Bronchial epithelial cell (primary cell): ENCODE measurements at places on chromosomes 1 and 21. TPM values are rescaled to one million over a fixed set of nuclear protein-coding genes. Genes with fewer than 3 reads are reported as not detected.

- no peak for DNase-seq
Observed at GRCh38 chr1:244375051-244375450, 76.7 kb downstream of the ADSS2 start.

DNA sequence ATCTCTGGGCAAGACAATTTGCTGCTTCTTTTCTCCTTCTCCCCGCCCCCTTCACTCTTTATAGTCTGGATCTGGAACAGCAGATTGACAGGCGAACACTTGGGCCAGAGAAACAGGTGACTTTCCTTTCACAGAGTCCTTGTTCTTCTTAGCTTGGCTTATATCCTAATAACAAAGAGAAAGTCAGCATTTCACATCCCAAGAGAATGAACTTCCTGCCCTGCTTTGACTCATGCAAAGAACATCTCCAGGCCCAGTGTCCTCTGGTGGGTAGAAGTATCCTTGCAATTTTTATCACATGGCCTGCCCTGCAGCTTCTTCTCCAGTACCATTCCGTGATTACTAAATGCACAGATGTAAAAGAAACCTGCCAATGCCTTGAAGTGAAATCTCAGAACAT, 764.4 kb downstream of the ADGRL2 start:
- peak; percentile 71 for DNase-seq

DNA sequence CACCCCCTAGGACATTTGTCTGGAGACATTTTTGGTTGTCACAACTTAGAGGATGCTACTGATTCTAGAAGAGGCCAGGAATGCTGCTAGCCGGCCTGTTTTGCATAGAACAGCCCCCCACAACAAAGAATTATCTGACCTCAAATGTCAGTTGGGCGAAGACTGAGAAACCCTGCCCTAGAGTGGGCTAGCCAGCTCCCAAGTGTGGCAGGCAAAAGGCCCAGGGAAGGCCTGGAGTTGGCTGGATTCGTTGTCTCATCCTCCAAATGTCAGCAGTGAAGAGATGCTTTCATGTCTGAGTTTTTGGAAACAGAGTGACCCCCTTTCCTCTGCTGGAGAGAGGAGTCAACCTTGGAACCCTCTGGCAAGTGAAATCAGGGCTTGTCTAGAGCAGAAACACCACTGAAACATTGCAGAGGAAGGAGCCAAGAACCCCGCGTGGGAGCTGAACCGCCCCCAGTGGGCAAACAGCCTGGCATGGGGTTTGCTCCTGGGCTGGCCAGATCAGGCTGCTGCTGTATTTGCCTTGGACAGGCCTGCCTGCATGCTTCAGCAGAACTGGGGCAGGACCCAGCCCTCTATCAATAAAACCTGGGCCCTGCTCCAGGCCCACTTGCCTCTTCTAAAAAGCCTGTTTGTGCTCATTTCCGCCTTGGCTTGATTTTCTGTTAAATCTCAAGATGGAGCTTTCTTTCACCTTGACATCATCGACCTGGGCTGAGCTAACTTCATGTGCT, 32.9 kb downstream of the RASSF5 start:
- no peak for DNase-seq

DNA sequence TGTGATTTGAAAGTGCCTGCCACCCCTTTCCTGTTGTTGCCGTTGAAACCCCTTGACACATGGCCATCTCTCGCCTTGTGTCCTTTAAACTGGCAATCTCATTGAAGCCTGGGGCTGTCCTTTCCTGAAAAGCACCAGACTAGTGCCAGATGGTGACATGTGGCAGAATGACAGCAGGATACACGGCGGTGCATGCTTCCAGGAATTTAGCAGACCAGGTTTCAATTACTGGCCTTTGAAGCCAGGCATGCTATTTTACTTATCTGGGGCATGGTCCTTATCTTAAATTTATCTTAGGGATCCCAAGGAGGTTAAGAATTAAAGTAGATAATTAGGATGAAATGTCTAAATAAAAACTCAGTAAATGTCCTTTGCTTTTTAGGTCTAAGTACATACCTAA, 15.2 kb downstream of the PLPPR4 start:
- DNase-seq: no peak

DNA sequence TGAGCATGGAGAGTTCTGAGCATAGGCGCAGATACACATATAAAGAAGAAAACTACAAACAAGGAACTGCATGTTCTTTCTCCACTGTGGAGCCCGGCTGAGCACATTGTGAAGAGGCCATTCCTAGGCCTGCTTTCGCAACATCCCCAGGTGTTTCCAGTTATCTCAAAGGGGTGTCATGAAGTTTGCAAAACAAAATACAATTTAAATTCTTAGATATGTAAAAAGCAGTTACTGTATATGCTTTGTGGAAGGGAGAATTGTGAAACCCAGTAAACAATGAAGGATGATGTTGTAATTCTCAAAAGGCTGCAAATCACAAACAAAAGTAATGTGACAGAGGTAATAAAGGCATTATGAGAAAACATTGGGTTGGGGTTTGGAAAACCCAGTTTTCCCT, 98.6 kb upstream of the ZNF644 start:
- DNase-seq: no peak

DNA sequence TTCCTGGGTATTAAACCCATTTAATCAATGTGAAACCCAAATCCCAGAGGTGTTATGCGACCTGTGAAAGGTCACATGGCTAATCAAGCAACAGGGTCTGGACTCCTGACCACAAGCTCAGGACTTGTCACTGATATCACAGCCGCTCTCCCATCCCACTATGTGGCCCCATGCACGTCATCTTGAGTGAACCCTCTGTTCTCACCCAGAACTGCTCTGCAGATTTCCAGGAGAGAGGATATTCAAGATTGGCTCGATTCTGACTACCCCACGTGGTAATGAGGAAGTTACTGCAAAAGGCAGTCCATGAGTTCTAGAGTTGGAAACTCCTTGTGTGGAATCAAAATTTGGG, 173.5 kb upstream of the ETV3 start:
- no peak for DNase-seq

DNA sequence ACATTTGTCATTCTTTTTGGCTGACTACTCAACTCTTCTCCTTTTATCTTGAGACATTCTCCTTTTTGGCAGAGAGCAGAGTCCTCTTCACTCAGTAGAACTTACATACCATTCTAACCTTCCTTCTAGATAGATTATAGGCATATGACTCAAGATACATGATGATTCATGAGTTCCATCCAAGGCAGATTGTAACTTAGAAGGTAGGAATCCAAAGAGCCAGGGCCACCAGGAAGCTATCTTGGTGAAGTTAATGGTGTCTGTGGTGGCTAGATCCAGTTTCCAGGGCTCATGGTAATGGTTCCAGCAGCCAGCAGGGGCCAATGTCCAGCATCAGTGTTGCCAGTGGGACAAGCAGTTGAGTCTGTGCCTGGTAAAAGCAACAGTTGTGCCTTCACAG, 76.1 kb upstream of the KIAA0040 start:
- DNase-seq: peak; percentile 79

- peak; percentile 45 for DNase-seq
Observed at GRCh38 chr21:25862596-25862995, 127.8 kb downstream of the GABPA start.

GRCh38 chr21:37565530-37566223, 199.1 kb downstream of the DYRK1A start:
- DNase-seq: no peak

- no peak for DNase-seq
Observed at GRCh38 chr1:213692321-213692720, 295.5 kb upstream of the PROX1 start.

DNA sequence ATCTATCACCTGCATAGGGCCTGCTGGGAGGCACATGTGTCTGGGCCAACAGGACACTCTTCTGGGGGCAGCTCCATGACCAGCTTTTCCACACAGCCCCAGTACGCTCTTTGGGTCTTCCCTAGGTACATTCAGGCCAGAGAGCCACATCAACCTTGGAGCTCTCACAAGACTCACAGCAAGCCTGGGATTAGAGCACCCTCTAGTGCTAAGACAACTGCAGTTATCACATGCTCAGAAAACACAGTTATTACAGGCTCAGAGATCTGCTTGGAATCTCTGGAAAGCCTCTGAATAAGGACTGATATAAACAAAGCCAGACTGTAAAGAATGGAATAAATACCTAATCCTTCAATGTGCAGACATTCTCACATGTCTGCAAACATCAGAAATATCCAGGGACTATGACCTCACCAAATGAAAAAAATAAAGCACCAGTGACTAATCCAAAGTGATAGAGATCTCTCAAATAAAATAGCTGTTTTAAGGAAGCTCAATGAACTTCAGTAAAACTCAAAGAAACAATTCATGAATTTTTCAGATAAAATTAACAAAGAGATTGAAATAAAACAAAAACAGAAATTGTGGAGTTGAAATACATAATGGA, 563.9 kb upstream of the NR5A2 start:
- peak; percentile 71 for DNase-seq

DNA sequence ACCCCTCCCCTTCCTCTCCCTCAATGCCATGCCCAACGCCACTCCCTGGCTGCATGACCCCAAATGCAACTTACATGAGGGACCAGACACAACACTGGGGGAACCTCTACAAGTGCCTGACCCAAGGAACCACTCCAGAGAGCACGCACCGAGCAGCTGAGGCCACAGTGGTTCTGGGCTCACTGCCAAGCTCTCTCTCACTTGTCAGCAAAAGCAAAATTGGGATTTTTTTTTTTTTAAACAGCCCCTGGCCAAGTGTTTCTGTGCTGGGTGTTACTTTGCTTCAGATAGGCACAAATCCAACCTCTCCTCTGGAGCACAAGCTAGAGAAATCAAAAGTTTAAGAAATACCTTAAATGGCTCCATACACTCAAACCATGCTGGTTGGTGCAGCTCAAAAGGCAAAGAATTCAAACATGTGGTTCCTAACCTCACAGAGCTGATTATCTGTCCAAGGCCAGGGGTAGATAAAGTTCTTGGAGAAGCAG, 363.0 kb downstream of the SETD4 start:
- peak; percentile 10 for DNase-seq

DNA sequence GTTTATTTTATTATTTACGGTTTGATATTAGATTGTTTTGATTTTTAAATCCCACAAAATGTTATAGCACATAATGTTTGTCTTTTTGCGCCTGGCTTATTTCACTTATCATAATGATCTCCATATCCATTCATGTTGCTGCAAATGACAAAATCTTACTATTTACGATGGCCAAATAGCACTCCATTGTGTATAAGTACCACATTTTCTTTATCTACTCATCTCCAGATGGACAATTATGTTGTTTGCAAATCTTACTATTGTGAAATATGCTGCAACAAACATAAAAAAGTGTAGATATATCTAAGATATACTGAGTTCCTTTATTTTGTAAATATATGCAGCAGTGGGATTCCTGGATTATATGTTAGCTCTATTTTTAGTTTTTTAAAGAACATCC, 1568.3 kb downstream of the AMY1C start:
- DNase-seq: no peak

DNA sequence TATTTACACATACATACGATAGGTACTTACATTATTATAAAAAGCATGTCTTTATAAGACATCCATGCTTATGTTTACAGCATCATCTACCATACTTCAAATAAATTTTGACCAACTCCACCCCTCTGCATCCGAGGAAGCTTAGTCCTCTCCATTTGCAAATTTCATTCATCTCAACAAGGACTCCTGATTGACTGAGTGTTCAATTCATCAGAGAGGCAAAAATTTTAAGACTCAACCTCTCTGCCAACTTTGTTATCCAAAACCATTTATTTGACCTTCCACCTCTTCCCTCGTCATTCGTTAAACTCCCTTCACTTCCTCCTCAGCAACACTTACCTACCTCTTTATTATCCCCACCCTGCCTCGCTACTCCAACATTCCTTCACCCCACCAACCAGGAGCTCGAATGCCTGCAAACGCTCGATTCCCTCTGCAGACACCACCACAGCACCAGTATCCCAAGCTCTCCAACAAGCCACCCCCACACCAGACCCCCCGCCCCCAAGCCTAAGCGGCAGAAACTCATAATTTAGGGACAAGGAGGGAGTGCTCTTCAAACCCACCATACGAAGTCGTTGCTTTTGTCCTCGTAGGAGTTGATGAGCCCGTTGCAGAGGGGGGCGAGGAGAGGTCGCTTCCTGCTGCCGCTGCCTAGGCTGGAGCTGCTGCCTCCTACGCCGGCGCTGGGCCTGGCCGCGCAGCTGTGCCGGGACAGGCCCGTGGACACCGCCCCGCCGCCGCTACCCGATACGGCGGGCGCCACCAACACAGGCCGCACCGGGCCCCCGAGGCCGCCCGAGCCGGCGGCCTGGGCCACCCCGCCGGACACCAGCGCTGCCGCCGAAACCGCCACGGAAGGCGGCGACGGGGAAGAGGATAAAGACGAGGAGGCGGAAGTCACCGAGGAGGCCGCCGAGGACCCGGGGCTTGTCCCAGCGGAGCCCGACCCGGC, 803 bp downstream of the COP1 start:
- peak; percentile 31 for DNase-seq

GRCh38 chr1:3774946-3775489, 2.5 kb downstream of the SMIM1 start:
- no peak for DNase-seq

DNA sequence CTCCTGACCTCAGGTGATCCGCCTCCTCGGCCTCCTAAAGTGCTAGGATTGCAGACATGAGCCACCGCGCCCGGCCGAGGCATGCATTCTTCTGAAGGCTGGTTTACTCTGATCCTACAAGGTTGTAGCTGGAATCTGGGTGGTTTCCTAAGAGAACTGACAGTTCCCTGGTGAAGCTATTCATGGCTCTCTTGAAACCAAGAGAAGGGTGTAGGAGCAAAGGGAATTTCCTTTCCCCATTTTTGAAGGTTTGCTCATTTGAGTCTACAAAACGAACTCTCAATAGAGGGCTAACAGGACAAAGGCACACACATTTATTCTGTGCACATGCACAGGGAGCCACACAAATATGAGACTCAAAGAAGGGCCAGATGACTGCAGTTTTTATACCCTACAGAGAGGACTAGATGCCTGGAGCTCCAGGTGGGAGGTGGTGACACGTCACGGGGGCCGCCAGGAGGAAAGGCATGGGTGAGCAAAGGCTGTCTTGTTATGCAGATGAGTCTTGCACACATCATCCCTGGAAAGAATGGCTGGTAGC, 49.5 kb upstream of the ERRFI1 start:
- DNase-seq: peak; percentile 76

DNA sequence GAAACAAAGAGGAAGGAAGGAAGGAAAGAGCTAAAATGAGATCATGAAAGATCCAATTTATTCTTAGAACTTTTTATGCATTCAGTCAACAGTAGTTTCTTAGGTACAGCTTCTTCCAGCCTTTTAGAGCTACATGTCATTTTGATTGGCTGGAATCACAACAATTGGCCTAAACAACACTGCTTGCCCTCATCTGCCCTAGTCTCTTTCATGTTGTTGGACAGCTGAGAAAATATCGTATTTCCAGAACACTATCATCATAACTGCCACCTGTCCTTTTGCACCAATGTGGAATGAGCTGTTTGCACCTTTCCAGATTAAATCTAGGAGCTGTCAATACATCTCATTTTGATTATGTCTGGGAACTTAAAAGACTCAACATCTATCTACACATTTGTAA, 161.7 kb downstream of the TGFBR3 start:
- DNase-seq: no peak

Gene MAP3K21
- total RNA-seq: 6.6 and 6.9 TPM in 2 replicates

Gene C1orf226
- total RNA-seq: 0.26 TPM in 2 replicates

Gene TACSTD2
- total RNA-seq: 124 and 246 TPM in 2 replicates

Gene PTPN22
- total RNA-seq: under 0.01 and 0.26 TPM in 2 replicates

Gene NHLH2
- total RNA-seq: 0.13 and 0.26 TPM in 2 replicates

Gene OR2T2
- not detected in 2 replicates for total RNA-seq

Gene CBR3
- total RNA-seq: 0.26 and 0.38 TPM in 2 replicates

Gene KLHDC8A
- total RNA-seq: not detected in 2 replicates

Gene RGS4
- total RNA-seq: under 0.01 TPM in 1 of 2 replicates, not detected in the other

Gene FAM76A
- 12.6 and 14.7 TPM in 2 replicates for total RNA-seq

Gene SLAMF9
- total RNA-seq: 10.0 and 16.6 TPM in 2 replicates
